ENCODE measurements at places on chromosomes 6 and 20.

- DNase-seq = no peak
Observed at GRCh38 chr6:147361311-147361981, 147.0 kb upstream of the SAMD5 start.

DNA sequence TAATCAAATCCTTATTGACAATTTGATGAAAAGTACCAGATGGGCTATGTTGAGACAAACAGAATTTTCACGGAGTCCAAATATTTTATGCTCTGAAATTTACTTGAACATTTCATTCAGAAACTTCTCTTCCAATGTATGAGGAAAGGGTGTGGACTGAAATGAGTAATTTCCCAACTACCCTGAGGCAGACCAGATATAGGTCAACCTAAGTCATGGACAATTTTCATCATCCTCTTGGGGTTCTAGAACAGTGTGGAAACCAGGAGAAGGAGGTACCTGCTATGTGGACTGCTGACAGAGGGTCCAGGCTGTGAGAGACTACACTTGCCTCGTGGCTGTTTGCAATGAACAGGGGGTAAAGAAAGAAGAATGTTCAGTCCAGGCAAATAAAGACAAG lies 323.0 kb downstream of the ESR1 start:
- DNase-seq = no peak

DNA sequence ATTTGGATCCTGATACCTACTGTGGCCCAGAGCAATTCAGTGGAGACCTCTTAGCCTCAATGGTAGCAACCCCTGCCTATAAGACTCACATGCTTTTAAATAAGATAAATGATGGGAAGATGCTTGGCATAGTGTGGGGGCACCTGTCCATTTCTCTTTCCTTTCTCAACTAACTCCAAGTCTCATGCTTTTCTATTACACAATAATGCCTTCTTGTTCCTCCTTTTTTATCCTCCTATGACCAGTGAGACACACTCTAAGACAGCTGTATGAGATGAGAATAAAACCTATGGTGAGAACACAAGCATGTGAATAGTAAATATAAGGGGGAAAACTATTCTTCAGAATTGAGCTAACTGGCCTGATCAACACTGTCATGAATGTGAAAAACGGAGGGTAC lies 147.0 kb upstream of the STXBP5 start:
- DNase-seq = no peak

- DNase-seq = no peak
Observed at GRCh38 chr6:40336940-40337760, 250.0 kb downstream of the LRFN2 start.

DNA sequence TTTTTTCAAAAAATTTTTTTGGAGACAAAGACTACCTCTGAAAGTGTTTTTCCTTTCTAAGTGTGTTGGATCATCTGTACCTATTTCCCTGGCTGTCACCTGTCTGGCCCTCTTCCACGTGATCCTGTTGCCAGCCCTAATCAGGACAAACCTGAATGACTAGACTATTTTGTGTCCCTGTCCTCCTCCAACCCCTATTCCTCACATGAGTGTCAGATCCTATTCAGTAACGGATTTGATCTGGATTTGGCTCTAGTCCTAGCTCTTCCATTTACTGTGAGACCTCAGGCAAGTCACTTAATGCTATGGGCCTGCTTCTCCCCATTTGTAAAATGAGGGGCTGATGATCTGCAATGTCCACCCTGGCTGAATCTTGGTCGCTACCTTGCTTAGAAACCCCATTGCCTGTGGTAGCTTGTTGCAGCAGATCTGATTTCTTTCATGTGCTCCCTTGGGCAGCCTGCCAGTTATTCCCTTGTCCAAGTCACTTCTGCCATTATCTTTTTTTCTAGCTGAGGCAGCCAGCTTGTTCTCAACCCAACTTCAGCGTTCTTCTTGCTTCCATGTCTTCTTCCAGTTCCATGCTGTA lies 4.8 kb downstream of the PHF20 start:
- peak; percentile 1 for DNase-seq

- peak; percentile 69 for DNase-seq
Observed at GRCh38 chr20:56359212-56360132, 698 bp downstream of the FAM210B start.

- DNase-seq = no peak
Observed at GRCh38 chr6:45835721-45836437, 179.8 kb downstream of the CLIC5 start.

- DNase-seq = peak; percentile 66
Observed at GRCh38 chr20:10427060-10427692, 6.8 kb downstream of the MKKS start.

DNA sequence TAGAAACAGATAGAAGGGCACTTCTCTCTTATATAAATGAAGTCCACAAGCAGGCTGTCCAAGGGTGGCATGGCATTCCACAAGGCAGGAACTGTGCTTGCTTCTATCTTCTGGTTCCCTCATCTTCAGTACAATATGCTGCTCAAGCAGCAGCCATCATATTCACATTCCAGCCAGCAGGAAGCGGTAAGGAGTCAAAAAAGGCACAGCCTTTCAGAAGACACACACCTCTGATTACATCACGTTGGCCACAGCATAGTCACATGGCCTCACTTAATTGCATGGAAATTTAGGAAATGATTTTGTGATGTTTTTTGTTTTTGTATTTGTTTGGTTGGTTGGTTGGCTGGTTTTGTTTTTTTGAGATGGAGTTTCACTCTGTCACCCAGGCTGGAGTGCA lies 19.0 kb downstream of the REM1 start:
- peak; percentile 11 for DNase-seq

DNA sequence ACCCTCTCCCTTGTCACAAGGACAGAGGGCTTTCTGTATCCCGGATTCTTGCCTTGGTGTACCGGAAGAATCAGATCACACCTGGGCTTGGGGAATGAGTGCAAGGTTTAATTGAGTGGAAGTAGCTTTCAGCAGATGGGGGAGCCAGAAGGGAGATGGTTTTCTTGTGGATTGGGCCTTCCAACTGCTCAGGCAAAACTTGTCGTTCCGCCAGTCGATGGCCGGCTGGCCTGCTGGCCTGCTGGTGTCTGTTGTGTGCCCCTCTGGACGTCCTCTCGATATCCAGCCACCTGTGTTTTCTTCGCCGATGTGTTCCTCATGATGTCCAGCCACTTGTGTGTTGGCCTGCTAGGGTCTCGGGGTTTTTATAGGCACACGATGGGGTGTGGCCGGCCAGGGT lies 168.1 kb downstream of the CDKAL1 start:
- no peak for DNase-seq

GRCh38 chr6:159053781-159054398 lies 9.1 kb upstream of the TAGAP start:
- no peak for DNase-seq

- DNase-seq = peak; percentile 85
Observed at GRCh38 chr6:138572167-138572875, 73.0 kb upstream of the NHSL1 start.

DNA sequence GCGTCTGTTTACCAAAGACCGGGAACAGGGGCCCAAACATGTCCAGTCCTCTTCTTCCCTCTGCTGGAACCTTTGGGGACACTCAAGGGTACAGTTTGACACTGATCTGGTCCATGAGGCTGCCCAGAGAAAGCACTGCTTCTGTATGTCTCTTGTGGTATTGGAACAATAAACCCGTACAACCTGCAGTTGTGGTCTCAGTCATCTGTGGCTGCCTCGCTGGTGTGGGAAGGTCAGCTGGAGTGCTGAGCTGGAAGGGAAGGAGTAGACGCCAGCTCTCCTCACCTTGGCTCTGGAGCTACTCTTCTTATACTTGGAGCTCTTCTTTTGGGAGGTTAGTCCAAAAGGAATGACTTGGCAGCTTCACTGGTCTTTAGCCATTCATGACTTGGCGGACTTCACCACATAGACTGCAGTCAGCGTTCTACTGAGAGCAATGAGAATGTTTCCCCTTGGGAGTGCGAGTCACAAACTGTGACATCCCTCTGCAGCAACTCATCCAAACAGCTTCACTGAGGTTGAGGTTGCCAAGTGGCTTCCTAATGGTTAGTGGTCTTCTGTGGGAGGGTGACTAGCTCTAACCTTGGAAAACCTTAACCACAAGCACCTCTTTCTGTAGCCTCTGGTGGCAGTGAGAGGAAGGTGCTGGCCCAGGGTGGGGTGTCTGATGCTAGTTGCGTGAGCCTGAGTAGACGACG lies 81.2 kb downstream of the ASXL1 start:
- DNase-seq = no peak
